ENCODE measurements at places on chromosomes 4 and X.
A peak's percentile ranks its signal among the peaks of the same experiment; 100 is the strongest.

- DNase-seq = no peak
Measured at GRCh38 chr4:9835430-9835829, 54.0 kb downstream of the DRD5 start.

- no peak for DNase-seq
Measured at GRCh38 chr4:123418351-123418931, 21.8 kb downstream of the SPRY1 start.

GRCh38 chr4:37478151-37478550 lies 208.0 kb downstream of the RELL1 start:
- DNase-seq = no peak

GRCh38 chrX:48971249-48972219 lies at the start of gene KCND1:
Gene KCND1 (minus strand): TSS chrX:48971844. CDS start chrX:48970271, 1,573 bp downstream.
- no peak for DNase-seq

DNA sequence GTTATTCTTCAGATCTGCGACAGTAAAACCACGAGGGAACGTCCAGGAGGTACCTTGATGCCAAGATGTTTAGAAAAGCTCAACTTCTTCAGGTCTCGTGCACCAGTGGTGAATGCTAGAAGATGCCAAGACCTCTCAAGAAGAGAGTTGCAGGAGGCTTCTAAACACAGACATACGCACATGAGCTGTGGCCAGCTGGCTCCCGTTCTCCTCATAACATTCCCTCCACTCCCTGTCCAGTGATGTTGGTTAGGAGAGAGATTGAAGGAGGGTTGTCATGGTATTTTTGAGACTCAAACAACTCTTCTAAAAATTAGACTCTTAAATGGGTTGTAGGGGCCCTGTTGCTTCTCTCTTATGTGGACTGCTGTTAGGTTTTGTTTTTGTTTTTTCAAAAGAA lies 184.3 kb downstream of the QDPR start:
- DNase-seq = no peak

GRCh38 chrX:13469963-13470684 lies 99.3 kb upstream of the EGFL6 start:
- DNase-seq = no peak

GRCh38 chr4:172726001-172726423 lies 442.6 kb upstream of the GALNT7 start:
- DNase-seq = no peak

DNA sequence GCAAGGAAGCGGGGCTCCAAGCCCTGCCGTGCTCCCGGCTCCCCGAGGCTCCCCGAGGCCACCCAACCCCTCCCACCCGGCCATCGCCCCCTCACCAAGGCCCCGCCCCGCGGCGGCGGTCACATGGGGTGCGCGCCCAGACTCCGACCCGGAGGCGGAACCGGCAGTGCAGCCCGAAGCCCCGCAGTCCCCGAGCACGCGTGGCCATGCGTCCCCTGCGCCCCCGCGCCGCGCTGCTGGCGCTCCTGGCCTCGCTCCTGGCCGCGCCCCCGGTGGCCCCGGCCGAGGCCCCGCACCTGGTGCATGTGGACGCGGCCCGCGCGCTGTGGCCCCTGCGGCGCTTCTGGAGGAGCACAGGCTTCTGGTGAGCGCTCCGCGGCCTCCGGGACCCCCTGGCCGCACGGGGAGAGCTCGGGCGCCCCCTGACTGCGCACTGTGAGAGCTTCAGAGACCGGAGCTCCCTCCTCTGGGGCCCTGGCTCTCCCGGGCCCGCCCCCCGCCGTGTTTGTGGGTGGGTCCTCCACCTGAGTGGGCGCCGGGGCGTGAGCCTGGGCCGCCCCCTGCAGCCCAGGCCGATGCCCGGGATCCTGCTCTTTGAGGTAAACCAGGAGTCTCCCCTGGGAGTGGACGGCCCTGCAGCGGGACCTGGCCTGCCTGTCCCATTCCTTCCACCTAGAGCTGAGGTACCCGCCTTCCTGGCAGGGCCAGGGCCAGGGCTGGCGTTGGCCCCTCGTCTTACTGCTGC lies at the start of gene IDUA:
IDUA (plus strand) TSS at position 166 of the 745 bp plus-strand sequence; CDS start at position 207, 41 bp downstream.
- peak; percentile 82 for DNase-seq

GRCh38 chr4:71382900-71383560 lies 44.2 kb downstream of the SLC4A4 start:
- no peak for DNase-seq

DNA sequence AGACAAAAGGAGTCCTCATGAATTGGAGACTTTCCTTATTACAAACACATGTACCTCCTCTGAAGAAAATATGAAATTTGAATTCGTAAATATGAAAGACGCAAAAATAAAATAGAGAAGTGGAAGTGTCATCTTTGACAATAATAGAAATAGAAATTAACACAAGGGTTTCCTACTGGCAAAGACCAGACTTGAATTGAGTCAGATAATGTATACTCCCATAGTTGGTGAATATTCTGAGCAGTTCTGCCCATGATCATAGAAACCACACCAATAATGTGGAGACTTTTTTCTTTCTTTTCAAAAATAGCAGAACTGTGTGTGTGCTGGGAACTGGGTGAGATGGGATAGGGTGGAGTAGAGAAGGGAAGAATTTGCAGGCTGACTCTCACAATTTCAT lies 277.7 kb upstream of the TET2 start:
- DNase-seq = no peak

DNA sequence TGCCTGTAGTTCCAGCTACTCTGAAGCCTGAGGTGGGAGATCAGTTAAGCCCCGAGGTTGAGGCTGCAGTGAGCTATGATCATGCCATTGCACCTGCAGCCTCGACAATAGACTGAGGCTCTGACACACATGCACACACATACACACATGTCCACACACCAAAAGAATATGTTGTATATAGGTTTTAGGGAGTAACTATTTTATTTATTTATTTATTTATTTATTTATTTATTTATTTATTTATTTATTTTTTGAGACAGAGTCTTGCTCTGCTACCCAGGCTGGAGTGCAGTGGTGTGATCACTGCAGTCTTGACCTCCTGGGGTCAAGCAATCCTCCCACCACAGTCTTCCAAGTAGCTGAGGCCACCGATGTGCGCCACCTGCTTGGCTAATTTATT lies 78.3 kb downstream of the DCLK2 start:
- no peak for DNase-seq

- DNase-seq = no peak
Measured at GRCh38 chrX:131040781-131041180, 17.4 kb upstream of the ARHGAP36 start.

DNA sequence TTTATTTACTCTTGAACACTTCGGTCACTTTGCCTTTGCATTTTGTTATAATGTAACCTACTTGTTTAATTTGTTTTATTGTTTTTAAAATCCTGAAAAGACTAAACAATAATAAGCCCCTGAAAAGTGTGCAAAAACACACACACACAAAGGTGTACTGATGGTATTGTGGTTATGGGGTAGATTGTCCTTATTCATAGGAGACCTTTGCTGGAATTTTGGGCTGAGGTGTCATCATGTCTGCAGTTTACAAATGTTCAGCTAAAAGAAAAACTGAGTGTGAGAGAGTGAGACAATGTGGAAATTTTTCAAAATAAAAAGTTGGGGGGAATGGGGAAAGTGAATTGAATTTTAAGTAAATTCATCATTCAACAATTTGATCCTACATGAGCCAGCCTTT lies 174.9 kb downstream of the QDPR start:
- no peak for DNase-seq

DNA sequence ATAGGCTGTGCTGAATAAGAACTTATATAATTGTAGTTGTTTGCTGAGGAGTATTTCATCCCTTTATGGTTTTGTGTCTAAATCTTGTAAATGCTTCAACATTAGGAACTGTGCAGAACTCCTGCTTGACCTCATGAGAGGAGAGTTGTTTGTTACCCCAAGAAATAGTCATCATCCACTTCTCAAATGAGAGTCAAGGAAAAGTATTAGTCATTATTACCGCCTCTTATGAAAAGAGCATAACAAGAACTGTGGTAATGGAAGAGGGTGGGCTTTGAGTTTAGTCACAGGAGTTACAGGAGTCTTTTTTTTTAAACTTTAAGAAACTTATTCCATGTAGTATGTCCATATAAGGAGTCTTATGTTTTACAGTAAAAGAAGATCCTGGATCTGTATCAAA lies 132.9 kb downstream of the RAP1GDS1 start:
- DNase-seq = no peak

GRCh38 chr4:145694929-145695328 lies 15.0 kb downstream of the C4orf51 start:
- DNase-seq = no peak

DNA sequence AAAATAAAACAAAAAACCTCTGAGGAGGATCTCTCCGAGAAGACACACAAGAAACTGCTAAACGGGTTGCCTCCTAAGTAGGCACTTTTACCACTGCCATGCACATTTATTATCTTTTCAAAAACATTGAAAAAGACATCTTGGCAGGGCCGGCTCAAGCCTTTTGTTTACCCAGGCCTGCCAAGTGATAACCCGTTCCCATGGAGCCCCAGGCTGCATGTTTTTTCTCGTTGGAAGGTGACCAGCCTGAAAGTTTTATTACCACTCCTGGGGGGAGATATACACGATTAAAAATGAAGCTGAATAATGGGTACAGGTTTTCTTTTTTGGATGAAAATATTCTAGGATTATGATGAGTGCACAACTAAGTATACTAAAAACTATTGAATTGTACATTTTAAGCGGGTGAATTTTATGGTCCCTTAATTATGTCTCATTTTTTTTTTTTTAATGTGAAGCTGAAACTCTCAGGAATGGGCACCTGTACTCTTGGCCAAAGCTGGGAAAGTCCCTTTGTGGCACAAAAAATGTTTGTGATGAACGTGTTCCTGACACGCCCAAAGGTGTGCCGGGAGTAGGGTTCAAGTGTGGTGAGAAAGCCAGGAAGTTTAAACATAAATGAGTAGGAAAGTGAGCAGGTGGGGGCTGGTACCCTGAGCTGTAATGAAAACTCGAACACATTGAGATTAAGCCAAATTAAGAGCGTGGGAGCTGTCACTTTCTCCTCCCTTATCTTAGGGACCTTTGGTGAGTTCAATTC lies 1.5 kb upstream of the MAP7D2 start:
- DNase-seq = no peak

GRCh38 chr4:15753786-15754185 lies 24.3 kb upstream of the CD38 start:
- no peak for DNase-seq

DNA sequence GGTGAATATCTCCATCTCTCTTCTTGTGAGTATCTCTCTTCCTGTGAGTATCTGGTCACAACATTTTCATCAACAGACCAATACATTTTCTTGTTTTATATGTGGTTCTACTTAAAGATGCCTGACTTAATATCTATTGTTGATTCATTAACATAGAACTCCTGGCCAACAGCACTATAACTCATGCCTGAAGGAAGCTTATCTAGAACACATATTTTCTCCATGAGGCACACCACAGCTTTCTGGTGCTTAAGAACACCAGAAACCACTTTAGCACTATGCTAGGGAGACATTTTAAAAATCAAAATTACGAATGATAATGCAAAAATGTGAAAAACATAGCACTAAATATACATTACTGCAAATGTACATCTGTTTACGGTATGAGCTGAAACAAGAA lies 190.4 kb downstream of the GABRB1 start:
- no peak for DNase-seq

DNA sequence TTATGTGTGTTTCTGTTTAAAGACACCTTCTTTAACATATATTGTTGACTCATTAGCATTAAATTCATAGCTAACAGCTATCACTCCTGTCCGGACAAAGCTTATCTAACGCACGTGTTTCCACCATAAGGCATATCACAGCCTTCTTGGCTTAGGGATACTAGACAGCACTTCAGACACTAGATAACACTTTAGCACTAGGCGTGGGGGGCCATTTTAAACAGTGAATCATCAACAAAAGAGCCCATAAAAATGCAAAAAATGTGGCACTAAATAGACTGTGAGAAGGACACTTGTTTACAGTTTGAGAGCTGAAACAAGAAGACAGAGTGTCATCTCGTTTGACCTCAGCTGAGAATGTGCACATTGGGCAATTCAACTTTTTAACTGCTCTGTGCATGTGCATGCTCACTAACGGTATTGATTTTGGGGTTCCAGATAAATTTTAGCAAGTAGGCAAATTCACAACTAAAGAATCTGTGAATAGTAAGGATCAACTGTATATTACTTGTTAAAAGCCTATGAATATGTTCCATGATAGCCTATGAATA lies 58.9 kb upstream of the RAI2 start:
- no peak for DNase-seq

- no peak for DNase-seq
Measured at GRCh38 chr4:25551605-25552004, 104.0 kb upstream of the SLC34A2 start.

- no peak for DNase-seq
Measured at GRCh38 chrX:133474574-133474973, 59.3 kb upstream of the GPC4 start.

DNA sequence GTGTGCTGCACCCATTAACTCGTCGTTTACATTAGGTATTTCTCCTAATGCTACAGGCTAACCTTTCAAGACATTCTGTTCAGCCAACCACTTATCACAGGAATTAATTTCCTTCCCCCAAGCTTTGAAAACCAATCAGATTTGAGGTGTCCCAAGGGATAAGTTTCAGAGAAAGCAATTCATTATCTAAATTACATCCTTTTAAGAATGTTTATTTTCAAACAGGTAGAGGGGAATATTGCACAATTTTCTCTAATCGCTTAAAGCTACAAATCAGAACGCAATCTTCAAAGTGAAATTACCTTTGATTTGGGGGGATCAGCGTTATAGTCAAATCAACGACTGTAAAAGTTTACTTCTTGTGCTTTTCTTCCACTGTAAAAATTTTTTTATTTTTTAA lies 1.6 kb downstream of the CLOCK start:
- DNase-seq = no peak

GRCh38 chr4:173334891-173335752 lies 964 bp upstream of the HMGB2 start:
- DNase-seq = peak; percentile 35

- DNase-seq = no peak
Measured at GRCh38 chr4:13159041-13159620, 325.0 kb downstream of the RAB28 start.

- DNase-seq = no peak
Measured at GRCh38 chr4:14022456-14022855, 394.9 kb upstream of the BOD1L1 start.

GRCh38 chr4:681736-682451 lies 7.1 kb downstream of the SLC49A3 start:
- no peak for DNase-seq

DNA sequence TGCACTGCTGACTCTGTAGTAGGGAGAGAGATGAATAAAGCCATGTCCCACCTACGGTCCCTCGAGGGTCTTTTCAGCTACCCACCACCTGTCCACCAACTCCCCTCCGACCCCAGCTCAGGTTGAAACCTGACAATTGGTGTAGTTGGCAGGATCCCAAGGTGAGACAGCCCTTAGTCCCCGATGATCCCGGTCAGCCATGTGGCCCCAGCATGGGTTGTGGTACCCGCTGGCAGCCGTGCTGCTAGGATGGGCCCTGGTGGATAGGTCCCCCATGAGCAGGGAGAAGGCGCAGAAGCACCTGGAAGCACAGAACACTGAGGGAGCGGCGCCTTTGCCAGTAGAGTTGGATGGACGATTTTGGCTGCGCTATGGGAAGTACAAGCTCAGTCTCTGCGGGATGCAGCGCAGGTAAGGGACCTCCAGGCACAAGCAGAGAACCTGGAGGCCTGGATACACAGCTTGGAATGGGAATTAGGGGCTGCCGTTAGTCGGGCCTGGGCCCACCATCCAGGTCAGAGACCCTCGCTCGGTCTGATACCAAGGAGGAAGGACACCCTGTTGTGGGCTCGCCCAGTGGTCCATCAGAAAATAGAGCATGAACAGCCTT lies 694.6 kb upstream of the AGA start:
- DNase-seq = no peak
